Ammon's horn (tissue), 1 donor: ENCODE measurements at places on chromosomes 16 and 17.

- no peak for DNase-seq
Measured at GRCh38 chr17:73691321-73691766, 47.1 kb upstream of the SDK2 start.

GRCh38 chr16:88538366-88539060, 31.7 kb upstream of the ZC3H18 start:
- no peak for DNase-seq

DNA sequence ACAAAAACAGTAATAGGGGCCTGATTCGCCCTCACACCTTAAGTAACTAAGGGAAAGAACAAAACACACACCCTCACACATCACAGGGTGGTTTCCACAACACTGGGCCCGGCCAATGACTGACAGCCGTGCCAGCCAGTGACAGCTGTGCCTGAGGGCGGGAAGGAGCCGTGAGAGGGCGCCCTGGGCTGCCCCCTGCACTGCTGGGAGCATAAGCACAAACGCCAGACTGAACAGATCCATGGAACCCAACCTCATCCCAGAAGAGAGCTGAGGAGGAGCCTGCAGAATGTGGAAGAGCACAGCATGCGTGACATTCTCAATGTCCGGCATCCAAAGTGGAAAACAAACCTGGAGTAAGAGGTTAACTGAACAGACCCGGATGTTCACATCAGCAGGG, 16.0 kb downstream of the CSNK1D start:
- peak; percentile 82 for DNase-seq

GRCh38 chr16:64251742-64252141, 870.1 kb downstream of the CDH11 start:
- DNase-seq: no peak

DNA sequence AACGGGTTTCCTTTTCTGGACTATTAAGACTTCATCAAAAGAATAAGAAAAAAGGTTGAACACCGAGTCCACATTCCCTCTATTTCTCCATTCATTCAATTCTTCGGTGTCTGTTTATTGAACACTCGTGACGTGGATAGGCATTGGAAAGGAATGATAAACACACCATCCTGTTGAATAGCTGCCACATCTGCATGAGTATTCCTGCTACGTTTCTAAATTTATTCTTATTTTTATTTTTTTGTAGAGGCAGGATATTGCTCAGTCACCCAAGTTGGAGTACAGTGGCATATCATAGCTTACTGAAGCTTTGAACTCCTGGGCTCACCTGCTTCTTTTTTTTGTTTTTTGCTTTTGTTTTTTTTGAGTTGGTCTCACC, 80.8 kb upstream of the CIBAR2 start:
- no peak for DNase-seq

- DNase-seq: no peak
Measured at GRCh38 chr17:77019893-77020379, 120.8 kb upstream of the SEC14L1 start.

- DNase-seq: no peak
Measured at GRCh38 chr17:78086740-78087139, 41.8 kb downstream of the TMC6 start.

DNA sequence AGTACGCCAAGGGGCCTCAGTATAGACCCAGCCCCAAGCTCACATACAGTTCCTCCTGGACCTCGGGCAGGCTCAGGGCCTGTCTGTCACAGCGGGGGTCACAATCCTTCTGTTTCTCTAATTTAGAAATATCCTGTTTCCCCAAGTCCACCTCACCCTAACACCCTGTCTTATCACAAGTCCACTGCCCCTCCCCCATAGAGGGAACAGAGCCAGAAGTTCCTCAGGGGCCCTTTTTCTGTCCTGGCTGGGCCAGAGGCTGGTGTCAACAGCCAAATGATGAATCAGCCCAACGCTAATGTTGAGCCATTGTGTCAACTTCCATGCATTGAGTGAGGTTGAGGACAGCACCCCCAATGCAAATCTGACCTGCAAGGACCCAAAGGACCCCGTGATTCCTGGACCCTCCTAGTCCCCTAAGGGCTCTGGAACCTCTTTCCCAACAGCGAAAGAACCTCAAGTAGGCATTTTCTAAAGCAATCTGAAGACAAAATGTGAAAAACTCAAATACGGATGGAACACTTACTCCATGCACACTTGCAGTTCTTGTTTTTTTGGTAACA, 58.6 kb downstream of the PECAM1 start:
- no peak for DNase-seq

GRCh38 chr16:16578701-16579100, 199.8 kb downstream of the NPIPA7 start:
- DNase-seq: no peak

DNA sequence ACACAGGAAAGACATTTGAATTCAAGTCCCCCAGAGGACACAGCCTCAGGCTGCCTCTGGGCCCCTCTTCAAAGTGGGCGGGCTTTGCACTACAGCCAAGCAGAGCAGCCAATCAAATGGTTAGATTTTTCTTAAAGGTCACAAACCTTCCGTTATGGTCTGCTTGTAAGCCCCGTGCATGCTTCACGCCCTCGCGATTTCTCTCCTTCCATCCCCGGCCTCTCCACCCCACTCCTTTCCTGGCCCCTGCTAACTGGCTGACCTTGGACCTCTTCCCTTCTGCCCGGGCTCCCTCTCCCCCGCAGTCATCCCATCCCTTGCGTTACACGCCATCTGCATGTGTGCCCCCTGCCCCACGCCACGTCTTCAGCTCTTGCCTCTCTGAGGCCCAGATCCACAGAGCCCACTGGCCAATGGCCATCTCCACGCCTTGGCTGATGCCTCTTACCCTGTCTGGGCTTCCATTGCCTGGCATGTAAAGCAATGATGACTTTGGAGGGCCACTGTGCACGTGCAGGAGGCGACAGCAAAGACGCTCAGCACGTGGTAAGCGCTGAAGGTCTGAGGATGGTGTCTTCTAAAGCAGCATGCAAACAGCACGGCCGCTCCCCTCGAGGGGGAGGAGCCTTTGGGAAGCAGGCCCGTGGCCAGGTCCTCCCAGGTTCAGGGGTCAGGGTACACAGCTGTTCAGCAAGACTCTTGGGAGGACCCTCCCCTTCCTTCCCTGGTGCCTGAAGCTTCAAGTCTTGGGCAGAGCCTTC, 86.8 kb downstream of the ZDHHC7 start:
- no peak for DNase-seq

GRCh38 chr17:58279016-58279711, 1.6 kb downstream of the MPO start:
- no peak for DNase-seq

GRCh38 chr16:54320697-54321340, 34.2 kb upstream of the IRX3 start:
- DNase-seq: no peak

- no peak for DNase-seq
Measured at GRCh38 chr17:47299239-47299910, 24.4 kb upstream of the EFCAB13 start.

DNA sequence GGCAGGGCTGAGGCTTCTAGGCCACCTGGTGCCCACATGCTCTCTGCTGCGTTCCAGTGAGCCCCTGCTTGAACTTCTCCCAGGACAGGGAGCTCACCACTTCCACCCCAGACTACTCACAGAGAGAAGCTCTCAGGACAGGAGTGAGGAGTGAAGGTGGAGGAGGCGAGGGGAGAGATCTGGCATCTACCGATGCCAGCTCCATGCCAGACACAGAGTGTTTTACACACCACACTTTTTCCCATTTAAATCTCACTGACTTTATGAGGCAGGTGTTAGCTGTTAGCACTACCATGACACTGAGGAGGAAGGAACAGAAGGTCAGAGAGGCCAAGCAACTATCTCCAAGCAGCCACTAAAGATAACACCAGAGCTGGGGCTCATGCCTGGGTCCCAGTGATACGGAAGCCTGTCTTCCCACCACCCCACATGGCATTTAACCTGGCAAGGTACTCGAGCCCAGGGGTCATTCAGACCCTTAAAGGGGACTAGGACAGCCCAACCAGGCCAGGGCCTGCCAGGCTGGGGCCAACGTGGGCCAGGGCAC, 6.8 kb downstream of the FAM83G start:
- no peak for DNase-seq

GRCh38 chr16:86353148-86353547, 157.2 kb upstream of the FOXF1 start:
- no peak for DNase-seq

GRCh38 chr17:74814453-74814852, 38.3 kb upstream of the NAT9 start:
- DNase-seq: no peak

DNA sequence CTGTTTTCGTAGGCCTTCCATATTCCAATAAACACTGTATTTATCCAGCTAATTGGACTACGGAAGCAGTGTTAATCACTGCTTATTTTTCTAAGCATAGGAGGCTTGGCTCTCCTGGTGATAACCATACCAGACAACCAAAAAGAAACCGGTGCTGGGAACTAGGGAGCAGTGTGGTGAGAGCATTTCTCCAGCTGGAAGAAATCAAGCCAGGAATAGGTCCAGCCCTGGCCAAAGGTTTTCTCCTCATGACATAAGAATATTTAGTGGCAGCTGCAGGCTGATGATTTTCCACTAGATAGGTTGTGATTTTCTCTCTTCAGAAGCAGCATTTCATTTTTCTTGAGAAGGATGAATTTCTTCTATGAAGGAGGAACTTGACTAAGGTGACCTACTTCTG, 141.5 kb downstream of the TRIM37 start:
- DNase-seq: no peak

- no peak for DNase-seq
Measured at GRCh38 chr16:734981-735881, 5.6 kb downstream of the CIAO3 start.

DNA sequence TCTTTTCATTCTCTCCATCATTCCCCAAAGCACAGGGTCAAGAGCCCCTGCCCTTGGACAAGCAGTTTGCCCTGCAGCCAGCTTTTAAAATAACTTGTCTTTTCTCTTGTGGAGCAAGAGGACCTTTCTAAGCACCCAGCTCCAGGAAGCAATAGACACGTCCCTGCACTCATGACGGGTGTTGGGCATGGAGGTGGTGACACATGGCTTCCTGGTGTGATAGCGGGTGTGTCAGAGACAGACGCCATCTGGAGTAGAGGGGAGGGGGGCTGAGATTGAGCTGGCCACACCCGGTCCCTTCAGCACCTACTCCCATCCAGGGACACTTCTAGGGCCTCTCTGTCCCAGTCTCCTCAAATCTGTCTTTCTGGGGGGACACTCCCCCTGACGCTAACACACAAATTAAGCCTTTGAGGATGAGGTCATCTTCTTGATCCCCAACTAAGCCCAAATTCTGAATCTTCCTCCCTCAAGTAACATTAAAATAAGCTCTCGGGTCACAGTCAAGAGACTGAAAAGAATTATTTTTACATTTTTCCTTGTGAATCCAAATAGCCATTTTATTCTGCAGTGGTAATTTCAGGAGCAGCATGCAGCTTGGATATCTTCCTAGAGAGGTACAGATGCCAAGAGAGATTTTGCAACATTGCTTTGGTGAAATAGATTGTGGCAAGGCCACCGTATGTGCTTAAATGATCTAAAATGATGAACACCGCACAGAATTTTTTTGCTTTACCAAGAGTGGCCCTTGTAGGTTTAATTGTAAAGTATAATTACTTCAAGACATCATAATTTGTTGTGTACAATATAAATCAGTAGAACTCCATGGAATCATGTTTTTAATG, 216.6 kb upstream of the IRX3 start:
- peak; percentile 51 for DNase-seq

- no peak for DNase-seq
Measured at GRCh38 chr16:65617421-65617820, 495.6 kb upstream of the CDH11 start.

- DNase-seq: no peak
Measured at GRCh38 chr16:72725643-72726042, 322.3 kb downstream of the ZFHX3 start.

DNA sequence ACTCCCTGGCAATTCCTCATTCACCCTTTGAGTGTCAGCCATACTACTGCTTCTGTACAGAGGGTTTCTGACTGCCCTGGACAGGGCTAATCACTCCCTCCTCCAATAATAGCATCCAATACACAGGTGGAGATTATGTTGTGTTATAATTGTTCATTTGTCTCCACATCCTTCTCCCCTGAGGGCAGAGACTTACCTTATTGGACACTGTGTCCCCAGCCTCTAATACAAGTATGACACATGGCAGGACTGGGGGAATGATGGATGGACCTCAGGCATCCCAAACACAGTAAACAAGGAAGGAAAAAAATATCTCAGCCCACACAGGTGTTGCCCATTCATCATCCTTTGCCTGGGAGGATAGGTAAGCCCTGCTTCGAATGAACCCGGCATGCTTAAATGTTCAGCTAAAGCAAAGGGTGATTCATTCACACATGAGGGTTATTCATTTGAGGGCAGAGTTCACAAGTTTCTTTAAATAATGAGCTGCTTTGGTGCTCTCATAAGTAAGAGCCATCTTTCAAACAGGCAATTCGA, 34.8 kb downstream of the MMD start:
- DNase-seq: no peak

DNA sequence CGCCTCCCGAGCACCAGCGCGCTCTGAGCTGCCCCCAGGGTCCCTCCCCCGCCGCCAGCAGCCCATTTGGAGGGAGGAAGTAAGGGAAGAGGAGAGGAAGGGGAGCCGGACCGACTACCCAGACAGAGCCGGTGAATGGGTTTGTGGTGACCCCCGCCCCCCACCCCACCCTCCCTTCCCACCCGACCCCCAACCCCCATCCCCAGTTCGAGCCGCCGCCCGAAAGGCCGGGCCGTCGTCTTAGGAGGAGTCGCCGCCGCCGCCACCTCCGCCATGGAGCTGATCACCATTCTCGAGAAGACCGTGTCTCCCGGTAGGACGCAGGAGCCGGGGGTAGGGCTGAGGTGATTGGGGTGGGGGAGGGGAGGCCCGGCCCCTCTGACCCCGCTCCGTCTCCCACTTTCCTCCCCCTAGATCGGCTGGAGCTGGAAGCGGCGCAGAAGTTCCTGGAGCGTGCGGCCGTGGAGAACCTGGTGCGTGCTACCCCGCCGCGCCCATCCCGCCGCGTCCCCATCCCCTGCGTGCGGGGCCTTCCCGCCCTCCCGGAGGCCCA, 329 bp downstream of the KPNB1 start:
- DNase-seq: no peak

GRCh38 chr17:57874434-57875289, 24.8 kb upstream of the MRPS23 start:
- DNase-seq: peak; percentile 92

DNA sequence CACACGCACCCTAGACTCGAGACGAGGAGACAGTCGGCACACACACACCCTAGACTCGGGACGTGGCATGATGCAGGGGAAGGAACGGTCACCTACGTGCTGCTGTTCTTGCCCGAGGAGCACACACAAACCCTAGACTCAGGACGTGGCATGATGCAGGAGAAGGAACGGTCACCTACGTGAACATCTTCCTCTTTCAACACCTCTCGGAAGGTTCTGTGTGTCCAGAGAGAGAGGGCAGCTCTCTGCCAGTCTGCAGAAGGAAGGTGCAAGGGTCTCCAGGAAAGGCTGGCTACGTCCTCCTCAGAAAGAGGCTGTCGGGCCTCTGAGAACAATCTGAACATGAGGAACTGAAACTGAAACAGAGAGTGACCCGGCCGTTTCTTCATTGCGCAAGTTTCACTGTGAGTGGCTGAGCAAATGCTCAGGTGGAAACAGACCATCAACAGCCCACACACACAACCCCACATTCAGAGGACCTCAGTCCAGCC, 43.4 kb downstream of the ZNF276 start:
- DNase-seq: peak; percentile 36
